ENCODE measurements at places on chromosomes 6 and 20. TPM values are rescaled to one million over a fixed set of nuclear protein-coding genes. Genes with fewer than 3 reads are reported as not detected.

- H3K27me3 ChIP-seq: peaks cover 2% of the 10 kb centered on the region
- H3K4me3 ChIP-seq: no peak overlapping the region
- no peaks in the 10 kb centered on the region for H3K36me3 ChIP-seq
- H3K4me1 ChIP-seq: no peaks in the 10 kb centered on the region
- H3K27ac ChIP-seq: no peak overlapping the region
These were observed 242.2 kb upstream of the ECI2 start for GRCh38 chr6:4377603-4378002.

- no peak for DNase-seq
- H3K27ac ChIP-seq: no peak overlapping the region
- peaks cover 32% of the 10 kb centered on the region for H3K36me3 ChIP-seq
These were observed 178.5 kb downstream of the SLC16A10 start for GRCh38 chr6:111265842-111266241.

GRCh38 chr6:108839083-108839642 is 9.1 kb upstream of the ARMC2 start:
- H3K36me3 ChIP-seq: no peaks in the 10 kb centered on the region
- H3K27ac ChIP-seq: no peak overlapping the region
- peaks cover 20% of the 10 kb centered on the region for H3K27me3 ChIP-seq

- no peaks in the 10 kb centered on the region for H3K36me3 ChIP-seq
- H3K27me3 ChIP-seq: no peaks in the 10 kb centered on the region
These were observed 276.6 kb upstream of the BMP2 start for GRCh38 chr20:6490849-6491248.

GRCh38 chr20:24578567-24579415 is 109.4 kb downstream of the SYNDIG1 start:
- no peak overlapping the region for H3K27ac ChIP-seq
- H3K27me3 ChIP-seq: no peaks in the 10 kb centered on the region
- no peaks in the 10 kb centered on the region for H3K36me3 ChIP-seq
- H3K4me1 ChIP-seq: no peaks in the 10 kb centered on the region
- H3K4me3 ChIP-seq: no peak overlapping the region

- H3K36me3 ChIP-seq: no peaks in the 10 kb centered on the region
- H3K4me3 ChIP-seq: no peak overlapping the region
- no peaks in the 10 kb centered on the region for H3K27me3 ChIP-seq
- no peaks in the 10 kb centered on the region for H3K4me1 ChIP-seq
- H3K27ac ChIP-seq: no peak overlapping the region
These were observed 163.5 kb upstream of the CDYL start for GRCh38 chr6:4612636-4613171.

DNA sequence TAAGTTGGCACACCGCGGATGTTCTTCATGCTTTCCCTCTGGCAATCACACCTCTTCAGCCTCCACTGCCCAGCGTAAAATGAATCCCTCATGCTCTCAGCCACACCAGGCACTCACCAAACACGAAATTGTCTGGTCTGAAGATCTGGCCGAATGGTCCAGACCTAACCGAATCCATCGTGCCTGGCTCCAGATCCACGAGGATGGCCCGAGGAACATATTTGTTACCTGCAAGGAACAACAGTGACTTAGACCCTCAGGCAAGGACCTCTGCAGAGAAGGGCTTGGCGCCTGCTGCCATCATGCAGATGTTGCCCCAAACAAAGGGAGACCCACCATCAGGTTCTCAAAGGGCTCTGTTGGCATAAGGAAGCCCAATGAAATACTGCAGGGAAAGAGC is 1.4 kb downstream of the TUBB2B start:
- no peak for DNase-seq
- no peak overlapping the region for H3K27ac ChIP-seq
- peaks cover 33% of the 10 kb centered on the region for H3K4me1 ChIP-seq
- H3K36me3 ChIP-seq: no peaks in the 10 kb centered on the region
- no peak overlapping the region for H3K4me3 ChIP-seq
- H3K27me3 ChIP-seq: peaks cover 79% of the 10 kb centered on the region

- H3K36me3 ChIP-seq: peaks cover 50% of the 10 kb centered on the region
- peak; percentile 68 for DNase-seq
- peaks cover 31% of the 10 kb centered on the region for H3K4me1 ChIP-seq
- H3K27me3 ChIP-seq: no peaks in the 10 kb centered on the region
These were observed 35.9 kb downstream of the DUSP22 start for GRCh38 chr6:328136-328670.

GRCh38 chr6:80478030-80478429 is 371.6 kb downstream of the BCKDHB start:
- H3K4me1 ChIP-seq: no peaks in the 10 kb centered on the region
- no peak for DNase-seq
- no peak overlapping the region for H3K27ac ChIP-seq
- H3K4me3 ChIP-seq: no peak overlapping the region

- H3K4me1 ChIP-seq: no peaks in the 10 kb centered on the region
- no peaks in the 10 kb centered on the region for H3K36me3 ChIP-seq
- H3K27ac ChIP-seq: no peak overlapping the region
- H3K27me3 ChIP-seq: no peaks in the 10 kb centered on the region
- DNase-seq: no peak
These were observed 56.2 kb downstream of the COL12A1 start for GRCh38 chr6:75149696-75150095.

- no peaks in the 10 kb centered on the region for H3K36me3 ChIP-seq
- no peaks in the 10 kb centered on the region for H3K27me3 ChIP-seq
- no peak overlapping the region for H3K4me3 ChIP-seq
- no peak for DNase-seq
- no peak overlapping the region for H3K27ac ChIP-seq
- H3K4me1 ChIP-seq: no peaks in the 10 kb centered on the region
These were observed 361.3 kb downstream of the CD109 start for GRCh38 chr6:74057326-74057725.

DNA sequence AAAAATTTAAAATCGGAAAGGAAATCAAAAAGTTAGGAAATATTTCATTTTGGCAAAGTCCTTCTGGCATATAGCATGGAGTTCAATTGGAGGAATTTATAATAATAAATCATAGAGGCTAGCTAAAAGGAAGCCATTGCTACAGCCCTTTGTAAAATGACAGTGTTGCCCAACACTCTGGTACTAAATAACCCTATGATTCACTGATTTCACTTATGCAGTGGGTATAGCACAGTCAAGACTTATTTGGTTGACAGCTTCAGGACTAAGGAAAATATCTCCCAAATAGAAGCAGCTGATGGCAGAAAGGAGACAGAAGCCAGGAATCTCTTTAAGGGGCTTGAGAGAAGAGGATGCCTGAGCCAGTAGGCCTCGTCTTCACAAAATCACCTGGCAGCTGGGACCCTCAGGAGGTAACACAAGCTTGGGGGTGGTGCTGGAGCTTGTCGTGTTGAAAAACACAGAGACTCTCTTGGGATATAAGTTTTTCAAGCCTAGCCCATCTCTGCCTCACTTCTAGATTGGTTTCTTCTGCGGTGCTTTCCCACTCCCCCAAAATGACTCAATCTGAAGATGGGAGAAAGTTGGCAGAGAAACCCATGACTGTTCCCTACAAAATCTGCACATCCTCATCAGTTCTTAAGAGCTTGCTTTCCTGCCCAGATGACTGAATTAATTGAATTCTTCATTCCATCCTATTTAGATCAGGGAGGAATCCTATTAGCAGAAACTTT is 38.4 kb upstream of the EYA4 start:
- H3K4me1 ChIP-seq: no peaks in the 10 kb centered on the region
- no peaks in the 10 kb centered on the region for H3K27me3 ChIP-seq
- DNase-seq: no peak
- no peak overlapping the region for H3K27ac ChIP-seq
- H3K4me3 ChIP-seq: no peak overlapping the region

GRCh38 chr6:145731447-145731846 is 3.9 kb downstream of the EPM2A start:
- no peak overlapping the region for H3K27ac ChIP-seq
- no peak overlapping the region for H3K4me3 ChIP-seq
- peaks cover 30% of the 10 kb centered on the region for H3K4me1 ChIP-seq
- DNase-seq: no peak
- H3K36me3 ChIP-seq: peaks cover 16% of the 10 kb centered on the region

DNA sequence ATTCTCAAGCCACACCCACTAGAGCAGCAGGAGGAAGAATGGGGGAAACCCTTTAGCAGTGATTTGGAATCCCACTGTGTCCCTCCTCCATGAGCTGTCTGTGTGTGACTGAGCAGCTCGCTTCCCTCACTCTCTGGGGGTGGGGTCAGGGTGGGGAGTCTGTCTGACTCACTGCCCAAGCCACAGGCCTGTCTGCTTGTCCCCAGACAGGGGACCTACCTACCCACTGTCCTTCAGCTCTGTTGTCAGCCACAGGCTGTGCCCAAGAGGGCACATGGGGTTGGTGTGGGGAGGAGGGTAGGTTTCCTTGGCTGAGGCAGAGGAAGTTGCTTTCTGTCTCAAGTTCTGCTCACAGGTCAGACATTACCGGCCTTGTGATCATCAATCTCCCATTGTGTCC is 127.0 kb downstream of the MAFB start:
- peak; percentile 92 for DNase-seq
- H3K4me3 ChIP-seq: no peak overlapping the region
- peak overlapping the region; percentile 30 for H3K27ac ChIP-seq
- H3K27me3 ChIP-seq: no peaks in the 10 kb centered on the region

DNA sequence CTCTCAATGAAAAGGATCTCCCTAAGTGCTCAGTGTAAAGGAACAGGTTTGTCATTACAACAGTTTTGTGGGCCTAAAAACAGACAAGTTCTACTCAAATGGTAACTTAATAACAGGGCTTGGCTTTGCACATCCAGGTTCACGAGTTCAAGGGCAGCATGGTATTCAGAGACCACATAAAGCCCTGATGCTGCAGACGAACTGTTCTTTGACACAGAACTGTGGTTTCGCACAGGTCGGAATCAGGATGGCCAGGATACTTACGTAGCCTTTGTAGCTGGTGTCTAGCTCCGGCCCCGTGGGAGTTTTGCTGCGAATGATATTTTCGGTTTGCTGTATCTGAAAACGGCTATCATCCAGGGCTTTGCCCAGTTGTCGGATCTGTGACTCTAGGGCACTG is 335.9 kb downstream of the ESR1 start:
- H3K36me3 ChIP-seq: peaks cover 82% of the 10 kb centered on the region
- no peaks in the 10 kb centered on the region for H3K4me1 ChIP-seq
- no peak overlapping the region for H3K27ac ChIP-seq

GRCh38 chr6:153564803-153565202 is 433.7 kb upstream of the RGS17 start:
- H3K36me3 ChIP-seq: no peaks in the 10 kb centered on the region
- no peak overlapping the region for H3K27ac ChIP-seq
- no peaks in the 10 kb centered on the region for H3K27me3 ChIP-seq
- no peak for DNase-seq
- H3K4me3 ChIP-seq: no peak overlapping the region

- peaks cover 17% of the 10 kb centered on the region for H3K4me1 ChIP-seq
- no peak overlapping the region for H3K4me3 ChIP-seq
- H3K36me3 ChIP-seq: peaks cover 32% of the 10 kb centered on the region
- no peak overlapping the region for H3K27ac ChIP-seq
These were observed 45.1 kb downstream of the SRC start for GRCh38 chr20:37390891-37391525.

DNA sequence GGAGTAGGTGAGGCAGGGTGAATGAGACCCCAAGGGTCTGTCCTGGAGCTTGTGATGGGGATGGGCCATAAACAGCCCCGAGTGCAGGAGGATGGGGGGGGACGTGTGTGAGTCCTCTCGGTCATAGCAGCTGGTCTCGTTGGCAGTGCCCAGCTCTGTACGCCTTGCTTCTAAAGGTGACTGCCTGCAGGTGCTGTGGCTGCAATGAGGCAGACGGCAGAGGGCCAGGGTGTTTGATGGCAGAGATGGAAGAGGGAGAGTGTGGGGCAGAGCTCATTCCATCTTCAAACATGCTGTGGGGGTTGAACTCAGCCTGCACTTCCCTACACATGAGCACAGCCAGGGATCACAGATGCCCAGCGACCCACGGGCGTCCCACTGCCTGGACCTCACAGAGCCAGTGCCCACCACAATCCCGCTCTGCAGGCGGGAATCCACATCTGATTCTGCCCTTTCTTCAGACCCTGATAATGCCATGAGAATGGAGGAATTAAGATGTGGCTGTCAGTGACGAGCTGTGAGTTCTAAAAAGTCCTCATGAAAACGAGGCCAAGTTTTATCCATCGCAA is 123.3 kb upstream of the CDH4 start:
- DNase-seq: no peak
- no peaks in the 10 kb centered on the region for H3K27me3 ChIP-seq
- no peaks in the 10 kb centered on the region for H3K4me1 ChIP-seq
- no peak overlapping the region for H3K4me3 ChIP-seq
- H3K27ac ChIP-seq: no peak overlapping the region
- no peaks in the 10 kb centered on the region for H3K36me3 ChIP-seq

DNA sequence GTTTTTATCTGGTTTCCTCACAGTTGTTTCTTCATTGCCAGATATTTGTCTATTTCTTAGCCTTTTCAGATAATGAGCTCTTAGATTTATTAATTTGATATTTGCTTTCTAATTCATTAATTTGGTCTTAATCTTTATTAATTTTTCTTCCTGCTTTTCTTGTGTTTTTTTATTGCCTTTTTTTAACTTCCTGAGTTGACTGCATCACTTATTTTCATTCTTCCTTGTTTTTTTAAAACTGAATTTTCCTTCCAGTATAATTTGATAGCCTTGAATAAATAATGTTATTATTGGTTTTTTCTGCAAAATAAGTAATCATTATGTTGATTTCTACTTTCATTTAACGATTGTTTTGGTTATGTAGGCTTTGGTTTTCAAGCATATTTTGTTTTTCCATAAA is 91.5 kb downstream of the RNF144B start:
- H3K27ac ChIP-seq: no peak overlapping the region
- peaks cover 33% of the 10 kb centered on the region for H3K4me1 ChIP-seq
- no peak overlapping the region for H3K4me3 ChIP-seq
- H3K36me3 ChIP-seq: no peaks in the 10 kb centered on the region
- no peak for DNase-seq

DNA sequence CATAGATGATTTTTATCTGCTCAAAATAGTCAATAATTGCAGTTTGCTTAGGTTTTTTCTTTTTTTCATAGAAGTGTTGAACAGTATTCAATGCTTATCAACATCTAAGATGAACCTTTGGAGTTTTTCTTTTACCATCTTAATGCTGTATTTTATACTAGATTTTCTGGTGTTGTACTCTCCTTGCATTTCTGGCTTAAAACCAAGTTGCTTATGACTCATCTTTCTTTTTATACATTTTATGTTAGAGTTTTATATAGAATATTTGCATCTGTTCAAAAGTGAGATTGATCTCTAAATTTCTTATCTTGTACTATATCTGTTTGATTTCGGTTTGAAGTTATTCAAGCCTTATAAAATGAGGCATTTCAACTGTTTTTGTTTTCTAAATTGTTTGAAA is 232.5 kb downstream of the RFPL4B start:
- H3K27me3 ChIP-seq: no peaks in the 10 kb centered on the region
- H3K36me3 ChIP-seq: no peaks in the 10 kb centered on the region
- no peak overlapping the region for H3K27ac ChIP-seq
- DNase-seq: no peak
- no peaks in the 10 kb centered on the region for H3K4me1 ChIP-seq
- H3K4me3 ChIP-seq: no peak overlapping the region

TINAG gene
- polyA plus RNA-seq: not detected

GCNT2 gene
- 4.3 TPM for polyA plus RNA-seq

ZNF831 gene
- polyA plus RNA-seq: not detected

TMEM200A gene
- polyA plus RNA-seq: not detected

AGER gene
- 38.5 TPM for polyA plus RNA-seq

TPD52L1 gene
- not detected for polyA plus RNA-seq

HIVEP1 gene
- 6.3 TPM for polyA plus RNA-seq

Data from CD14-positive monocyte (primary cell).